ENCODE measurements at places on chromosomes 12 and 14.

GRCh38 chr12:2652011-2652400 is 142.8 kb upstream of the FKBP4 start:
- DNase-seq: no peak

DNA sequence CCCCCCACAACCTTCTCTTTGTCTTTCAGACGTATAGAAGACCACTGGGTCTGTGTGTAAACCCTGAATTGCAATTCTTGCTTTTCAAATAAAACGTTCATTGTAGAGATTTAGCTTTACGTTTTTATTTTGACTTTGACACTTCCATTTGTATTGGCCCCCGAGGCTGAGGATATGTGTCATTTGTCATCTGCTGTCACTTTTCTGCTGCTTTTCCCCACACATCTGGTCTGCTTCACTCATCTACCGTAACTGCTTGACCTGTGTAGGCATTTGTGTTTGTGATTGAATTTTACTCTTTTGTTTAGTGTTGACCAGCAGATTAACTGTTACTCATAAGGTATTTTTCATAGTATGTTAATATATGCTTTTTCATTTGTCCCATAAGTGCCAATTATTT is 157.2 kb upstream of the SYT10 start:
- DNase-seq: no peak

- no peak for DNase-seq
Measured at GRCh38 chr12:104694161-104694560, 237.4 kb downstream of the CHST11 start.

GRCh38 chr12:105819549-105819948 is 319.2 kb downstream of the NUAK1 start:
- DNase-seq: no peak

GRCh38 chr12:53388932-53389331 is 9.0 kb downstream of the SP1 start:
- no peak for DNase-seq

GRCh38 chr12:39887856-39888255 is 218.0 kb downstream of the SLC2A13 start:
- no peak for DNase-seq

DNA sequence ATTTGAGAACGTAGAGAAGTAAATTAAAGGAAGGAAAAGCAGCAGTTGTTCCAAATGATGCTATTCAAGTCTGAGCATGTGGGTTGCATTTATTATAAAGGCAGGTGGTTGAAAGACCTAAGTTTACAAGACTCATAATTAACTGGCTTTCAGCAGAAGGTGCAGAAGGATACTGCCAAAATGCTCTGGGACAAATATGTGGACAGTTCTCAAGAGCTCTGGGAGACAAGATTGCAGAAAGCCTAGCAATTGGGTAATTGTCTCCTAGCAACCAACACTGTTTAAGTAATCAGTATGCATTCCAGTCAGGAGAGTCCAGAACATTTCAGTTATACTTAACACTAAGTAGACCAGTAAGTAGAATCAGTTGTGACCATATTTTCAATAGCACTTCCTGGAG is 131.5 kb downstream of the GPR135 start:
- DNase-seq: peak; percentile 87

GRCh38 chr12:110578694-110579534 is 4.2 kb downstream of the PPTC7 start:
- DNase-seq: no peak

- no peak for DNase-seq
Measured at GRCh38 chr12:12094481-12094880, 23.7 kb downstream of the BCL2L14 start.

DNA sequence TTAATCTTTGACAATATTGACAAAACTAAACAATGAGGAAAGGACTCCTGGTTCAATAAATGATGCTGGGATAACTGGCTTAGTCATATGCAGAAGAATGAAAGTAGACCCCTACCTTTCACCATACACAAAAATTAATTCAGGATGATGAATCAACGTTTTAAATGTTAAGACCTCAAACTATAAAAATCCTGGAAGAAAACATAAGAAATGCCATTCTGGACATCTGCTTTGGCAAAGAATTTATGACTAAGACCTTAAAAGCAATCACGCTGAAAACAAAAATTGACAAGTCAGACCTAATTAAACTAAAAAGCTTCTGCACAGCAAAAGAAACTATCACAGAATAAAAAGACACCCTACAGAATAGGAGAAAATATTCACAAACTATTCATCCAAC is 97.4 kb downstream of the LMNTD1 start:
- no peak for DNase-seq

Data from skeletal muscle cell (primary cell).